Activated CD8-positive, alpha-beta memory T cell treated with anti-CD3 and anti-CD28 coated beads, Interleukin-2, amount 10 ng/mL, durations not matched to agents 7 days and 5 days (primary cell): ENCODE measurements at places on chromosomes 6 and 20.

- DNase-seq = no peak
These were observed 204.6 kb downstream of the NKAIN2 start for GRCh38 chr6:124008000-124008987.

- peak; percentile 56 for DNase-seq
These were observed 6.5 kb downstream of the RIPOR2 start for GRCh38 chr6:24929242-24929641.

GRCh38 chr20:52785679-52786078 lies 186.5 kb upstream of the TSHZ2 start:
- DNase-seq = no peak

- DNase-seq = no peak
These were observed 80.2 kb upstream of the OPRM1 start for GRCh38 chr6:153958860-153959259.

GRCh38 chr20:52420805-52421204 lies 229.2 kb upstream of the ZFP64 start:
- DNase-seq = no peak

- DNase-seq = no peak
These were observed 24.9 kb downstream of the DSE start for GRCh38 chr6:116395647-116396046.

GRCh38 chr6:154868143-154868594 lies 126.9 kb upstream of the TIAM2 start:
- DNase-seq = no peak

GRCh38 chr20:4883051-4883450 lies 118.3 kb downstream of the SLC23A2 start:
- no peak for DNase-seq

GRCh38 chr20:62821726-62822210 lies 4.9 kb downstream of the COL9A3 start:
- DNase-seq = no peak

GRCh38 chr20:60999250-60999649 lies 252.8 kb upstream of the CDH4 start:
- DNase-seq = no peak

GRCh38 chr20:671252-672030 lies 4.2 kb downstream of the SCRT2 start:
- no peak for DNase-seq

DNA sequence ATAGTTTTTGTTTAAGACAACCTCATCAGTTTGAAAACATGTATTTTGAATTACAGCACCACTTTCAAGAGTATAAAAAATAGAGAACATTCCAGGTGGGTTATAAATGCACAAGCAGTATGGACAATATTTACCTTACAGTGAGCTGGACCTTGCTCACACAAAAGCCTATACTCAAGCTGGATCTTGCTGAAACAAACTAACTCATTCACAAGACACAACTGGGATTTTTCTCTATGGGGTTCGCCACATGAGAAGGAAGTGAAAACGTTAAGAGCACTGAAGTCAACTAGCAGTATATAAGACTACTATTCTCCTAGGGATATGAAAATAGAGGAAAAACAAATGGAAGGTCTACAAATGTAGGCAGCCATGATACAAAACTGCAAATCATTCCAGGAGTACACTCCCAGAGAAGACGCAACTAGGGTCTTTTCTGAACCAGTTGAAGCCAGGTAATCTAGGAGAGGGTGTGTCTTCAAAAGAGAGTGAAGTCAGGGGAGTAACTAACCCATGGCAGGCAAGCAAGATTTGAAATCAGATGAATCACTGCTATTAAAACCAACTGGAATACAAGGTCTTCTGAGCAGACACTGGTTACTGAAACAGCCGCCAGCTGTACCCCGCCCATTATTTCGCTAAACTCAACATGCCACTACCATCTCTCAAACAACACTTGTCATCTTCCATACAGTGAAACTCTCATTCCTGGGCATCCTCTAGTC lies 26.5 kb downstream of the STAU1 start:
- DNase-seq = no peak

DNA sequence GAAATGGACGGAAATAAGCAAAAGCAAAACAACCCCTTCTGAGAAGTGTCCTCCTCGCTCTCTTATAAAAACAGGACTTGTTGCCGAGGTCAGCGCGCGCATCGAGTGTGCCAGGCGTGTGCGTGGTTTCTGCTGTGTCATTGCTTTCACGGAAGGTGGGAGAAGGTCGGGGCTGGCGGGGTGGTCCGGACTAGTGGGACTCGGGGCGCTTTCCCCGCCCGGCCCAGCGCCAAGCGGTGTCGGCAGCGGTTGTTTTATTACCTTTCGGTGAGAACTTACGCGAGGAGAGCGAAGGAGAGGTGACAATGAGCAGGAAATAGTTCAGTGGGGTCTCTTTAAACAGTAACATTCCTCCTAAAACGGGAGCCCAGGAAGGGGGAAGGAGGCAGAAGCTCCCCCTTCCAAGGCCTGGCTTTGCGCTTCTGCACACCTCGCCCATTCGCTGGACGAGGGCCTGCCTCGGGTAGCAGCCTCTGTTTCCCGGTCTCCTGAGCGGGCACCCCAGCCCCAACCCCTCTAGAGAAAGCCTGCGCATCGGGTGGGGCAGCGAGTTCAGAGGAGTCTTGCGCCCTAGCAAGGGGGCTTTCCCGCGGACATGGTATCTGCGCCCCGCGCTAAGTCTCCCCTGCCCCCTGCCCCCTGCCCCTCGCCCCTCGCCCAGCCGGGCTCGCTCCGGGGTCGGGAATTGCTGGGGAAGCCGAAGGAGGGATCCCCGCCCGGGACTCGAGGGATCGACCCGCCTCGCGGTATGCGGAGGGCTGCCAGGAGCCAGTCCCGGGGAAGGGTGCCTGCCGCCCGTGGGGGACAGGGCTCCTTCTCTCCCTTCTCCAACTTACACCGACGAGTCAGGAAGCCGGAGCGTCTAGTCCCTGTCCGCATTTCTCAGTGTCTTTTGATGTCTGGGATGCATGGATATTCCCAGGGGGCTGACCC lies 1.2 kb upstream of the TBXT start:
- DNase-seq = no peak

DNA sequence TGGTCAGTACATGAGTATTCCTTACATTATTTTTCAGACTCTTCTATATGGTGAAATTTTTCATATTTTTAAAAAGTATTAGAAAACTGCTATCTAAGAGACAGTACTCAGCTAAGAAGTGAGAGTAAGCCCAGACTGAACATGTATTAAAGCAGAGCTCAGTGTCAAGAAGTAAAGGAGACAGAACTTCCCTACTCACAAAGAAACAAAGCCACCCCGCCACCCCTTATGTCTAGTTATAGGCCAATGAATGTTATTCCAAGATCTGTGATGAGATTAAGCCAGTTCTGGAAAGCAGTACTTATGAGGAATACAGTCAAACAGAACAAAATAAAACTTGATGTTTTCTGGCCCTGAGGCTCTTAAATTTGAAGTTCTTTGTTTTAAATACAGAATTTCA lies 114.5 kb downstream of the RNGTT start:
- DNase-seq = no peak

DNA sequence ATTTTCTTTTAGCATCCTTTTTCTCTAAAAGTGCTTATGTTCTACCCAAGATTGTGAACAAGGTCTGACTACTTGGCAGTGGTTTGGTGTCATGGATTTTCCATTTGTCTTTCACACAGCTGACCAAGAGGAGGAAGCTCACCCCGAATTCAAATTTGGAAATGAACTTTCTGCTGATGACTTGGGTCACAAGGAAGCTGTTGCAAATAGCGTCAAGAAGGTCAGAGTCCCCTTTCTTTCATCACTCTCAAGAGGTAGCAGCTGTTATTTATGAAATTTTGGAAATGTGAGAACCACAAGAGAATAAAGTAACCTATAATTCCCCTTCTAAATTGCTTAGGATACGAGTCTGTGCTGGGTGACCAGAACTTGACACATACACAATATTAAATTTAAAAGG lies 113.0 kb upstream of the LAMP5 start:
- DNase-seq = no peak

DNA sequence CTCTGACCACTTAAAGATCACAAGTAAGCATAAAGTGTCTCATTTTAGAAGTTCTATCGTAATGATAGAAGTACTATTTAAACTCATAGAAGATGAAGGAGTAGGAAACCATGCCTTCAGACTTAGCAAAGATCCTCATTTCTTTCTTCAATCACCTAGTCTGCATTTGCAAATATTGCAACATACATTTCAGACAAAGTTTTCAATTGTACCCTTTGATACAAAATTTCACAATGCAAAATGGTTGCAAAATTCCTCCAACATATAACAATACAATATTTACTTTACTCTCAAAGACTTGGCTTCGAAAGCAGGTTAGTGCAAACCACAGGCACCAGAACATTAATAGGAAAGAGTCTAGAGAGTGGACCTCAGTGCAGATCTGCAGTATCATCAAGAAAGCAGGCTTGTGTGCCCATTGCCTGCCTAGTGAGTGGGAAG lies 16.1 kb upstream of the ROS1 start:
- DNase-seq = no peak
